A549 (cell line): ENCODE measurements at places on chromosomes 7 and 10.
A peak's percentile ranks its signal among the peaks of the same experiment; 100 is the strongest.

GRCh38 chr7:158494162-158494586, 93.4 kb downstream of the PTPRN2 start:
- DNase-seq: no peak

- no peak for DNase-seq
Observed at GRCh38 chr10:117477211-117477947, 65.2 kb upstream of the EMX2 start.

DNA sequence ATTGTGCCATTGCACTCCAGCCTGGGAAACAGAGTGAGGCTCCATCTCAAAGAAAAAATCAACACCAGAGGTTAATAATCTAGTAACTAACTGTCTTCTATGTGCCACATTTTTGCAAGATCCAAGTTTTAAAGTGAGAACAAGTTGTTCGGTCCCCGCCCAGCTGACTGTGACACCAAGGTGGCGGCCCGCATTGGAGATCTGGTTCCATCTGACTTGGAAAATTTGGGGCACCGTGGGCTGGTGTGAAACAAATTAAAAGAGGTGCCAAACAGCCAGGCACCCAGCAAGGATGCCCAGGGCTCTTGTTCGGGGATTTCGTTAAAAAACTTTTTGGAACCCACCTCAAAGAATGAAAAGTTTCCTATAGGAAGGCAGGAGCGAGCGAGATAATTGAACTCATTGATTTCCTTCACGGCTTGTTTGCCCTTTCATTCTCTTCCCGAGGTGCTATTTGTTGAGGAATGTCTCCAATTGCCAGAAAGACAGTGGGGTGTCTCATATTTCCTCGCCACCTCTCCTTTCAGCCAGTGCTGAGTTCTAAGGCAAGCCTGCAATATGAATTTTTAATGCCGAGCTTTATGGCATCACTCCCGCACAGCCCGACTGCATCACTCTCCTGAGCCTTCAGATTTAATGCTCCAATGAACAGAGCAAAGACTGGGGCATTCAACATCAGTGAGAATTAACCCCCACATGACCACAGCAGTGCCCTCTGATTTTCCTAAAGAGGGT, 156.9 kb upstream of the SH2B2 start:
- no peak for DNase-seq

- no peak for DNase-seq
Observed at GRCh38 chr10:71462062-71462935, 65.6 kb downstream of the CDH23 start.

DNA sequence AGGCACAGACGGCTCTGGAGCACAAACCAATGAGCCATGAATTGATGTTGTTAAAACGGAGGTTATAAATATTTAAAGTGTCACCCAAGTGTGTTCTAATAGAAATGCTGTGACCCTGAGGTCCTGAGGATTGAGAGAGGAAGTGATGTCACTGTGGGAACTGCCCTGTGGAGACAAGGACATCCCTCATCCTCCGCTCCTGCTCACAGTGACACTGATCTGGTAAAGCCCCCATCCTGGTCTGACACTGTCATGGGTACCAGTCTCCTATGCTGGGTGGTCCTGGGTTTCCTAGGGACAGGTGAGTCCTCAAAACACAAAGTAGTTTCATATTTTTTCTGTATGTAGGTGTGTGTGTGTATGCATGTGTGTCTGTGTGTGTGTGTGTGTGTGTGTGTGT, 237.9 kb upstream of the PRSS1 start:
- DNase-seq: no peak

GRCh38 chr7:7321681-7322080, 139.3 kb downstream of the C1GALT1 start:
- DNase-seq: peak; percentile 29

GRCh38 chr7:44064791-44065430, 456 bp downstream of the PGAM2 start:
- no peak for DNase-seq

GRCh38 chr10:71700731-71701368, 18.7 kb downstream of the C10orf105 start:
- DNase-seq: no peak

DNA sequence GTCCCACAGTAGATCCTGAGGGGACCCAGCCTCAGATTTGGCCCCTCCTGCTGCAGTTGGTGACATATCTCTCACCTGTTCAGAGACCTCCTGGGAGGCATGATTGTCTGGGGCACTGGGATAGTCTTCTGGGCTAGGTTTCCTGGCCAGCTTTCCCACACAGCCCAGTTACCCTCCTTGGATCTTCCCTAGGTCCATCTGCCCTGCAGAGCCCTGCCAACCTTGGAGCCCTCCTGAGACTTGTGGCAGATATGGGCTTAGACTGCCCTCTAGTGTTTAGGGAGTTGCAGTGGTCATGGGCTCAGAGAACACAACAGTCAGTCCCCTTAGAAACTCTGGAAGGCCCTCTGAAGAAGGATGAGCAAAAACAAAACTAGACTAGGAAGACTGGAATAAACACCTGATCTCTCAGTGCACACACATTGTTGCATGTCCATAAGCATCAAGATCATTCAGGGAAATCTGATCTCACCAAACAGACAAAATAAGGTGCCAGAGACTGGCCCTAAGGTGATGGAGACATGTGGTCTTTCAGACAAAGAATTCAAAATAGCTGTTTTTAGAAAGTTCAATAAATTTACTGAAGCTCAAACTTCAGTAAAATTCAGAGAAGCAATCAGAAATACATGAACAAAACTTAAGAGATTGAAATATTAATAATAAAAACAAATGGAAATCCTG, 324.6 kb downstream of the ATRNL1 start:
- DNase-seq: peak; percentile 54

- no peak for DNase-seq
Observed at GRCh38 chr7:119090851-119091250, 866.3 kb downstream of the ANKRD7 start.

DNA sequence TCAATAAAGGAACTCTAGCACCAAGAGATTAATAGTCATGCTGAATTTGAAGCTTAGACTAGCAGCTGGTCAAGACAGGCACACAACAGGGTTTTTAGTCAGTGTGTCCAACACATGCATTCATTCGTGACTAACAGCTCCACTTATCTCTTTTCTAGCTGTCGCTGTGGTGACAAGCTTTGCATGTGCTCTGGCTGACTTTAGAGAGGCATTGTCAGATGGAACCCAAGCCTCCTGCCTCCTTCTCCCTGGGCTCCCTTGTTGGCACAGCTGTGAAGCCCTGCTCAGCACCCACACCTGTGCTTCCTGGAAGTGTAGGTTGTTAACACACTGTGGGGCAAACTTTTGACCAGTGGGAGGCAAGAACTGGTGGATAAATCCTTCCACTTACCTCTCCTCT, 9.8 kb upstream of the AGK start:
- DNase-seq: no peak

GRCh38 chr10:53115660-53116059, 343.1 kb upstream of the MBL2 start:
- DNase-seq: no peak

GRCh38 chr10:49038711-49039110, 76.6 kb downstream of the VSTM4 start:
- DNase-seq: no peak

GRCh38 chr7:134693256-134693655, 46.6 kb downstream of the BPGM start:
- DNase-seq: no peak

- no peak for DNase-seq
Observed at GRCh38 chr7:80216996-80217842, 82.6 kb downstream of the GNAI1 start.

GRCh38 chr7:151377406-151377805, 32.4 kb downstream of the WDR86 start:
- DNase-seq: no peak

- DNase-seq: peak; percentile 73
Observed at GRCh38 chr7:22782616-22783232, 39.9 kb downstream of the TOMM7 start.

DNA sequence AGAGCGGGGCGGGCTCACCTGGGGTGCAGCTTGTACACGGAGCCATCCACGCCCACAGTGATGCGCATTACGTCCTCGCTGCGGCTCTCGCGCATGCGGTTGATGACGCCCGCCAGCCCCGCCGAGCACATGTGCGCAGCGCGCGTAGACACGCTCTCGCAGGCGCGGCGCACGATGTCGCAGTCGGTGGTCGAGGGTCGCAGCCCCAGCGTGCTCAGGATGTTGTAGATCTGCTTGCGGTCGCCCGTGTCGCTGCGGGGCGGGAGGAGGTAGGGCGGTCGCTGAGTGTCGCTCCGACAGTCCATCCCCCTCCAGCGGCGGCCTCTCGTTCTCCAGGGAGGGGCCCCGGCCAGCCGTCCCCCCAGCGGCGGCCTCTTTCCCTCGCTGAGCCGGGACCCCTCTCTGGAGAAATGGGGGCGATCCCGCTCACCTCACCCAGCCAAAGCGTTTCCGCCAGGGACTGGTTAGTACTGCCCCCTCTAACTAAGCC, 4.4 kb upstream of the MYL7 start:
- DNase-seq: no peak

DNA sequence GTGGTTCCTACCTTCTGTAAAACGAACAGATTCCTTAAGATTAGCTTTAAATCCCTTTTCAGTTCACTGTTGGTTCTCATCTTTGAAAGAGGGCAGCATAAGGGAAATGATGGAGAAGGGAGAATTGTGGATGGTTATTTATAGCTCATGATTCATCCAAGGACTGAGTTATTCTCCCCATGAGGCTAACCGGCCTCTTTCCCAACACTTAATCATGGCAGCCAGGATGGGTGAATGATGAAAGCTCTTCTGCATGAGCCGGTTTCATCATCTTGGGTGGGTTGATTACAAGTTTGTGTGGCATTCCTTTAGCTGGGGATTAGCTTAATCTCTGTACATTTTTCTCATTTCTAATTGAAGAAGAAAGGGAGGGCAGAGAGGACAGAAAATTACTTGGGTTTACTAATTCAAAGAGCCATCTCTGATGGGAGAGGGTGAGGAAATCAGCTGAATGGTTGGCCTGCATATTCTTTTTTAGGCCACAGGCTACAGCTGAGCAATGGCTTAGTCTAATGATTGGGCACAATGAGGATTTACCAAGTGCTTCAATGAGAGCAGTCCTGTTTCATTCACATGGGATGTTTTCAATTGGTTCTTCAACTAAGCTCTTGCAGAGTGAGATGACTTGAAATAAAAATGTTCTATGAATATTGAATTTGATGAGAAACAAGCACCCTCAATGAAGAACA, 250.0 kb downstream of the BMPER start:
- DNase-seq: peak; percentile 56

DNA sequence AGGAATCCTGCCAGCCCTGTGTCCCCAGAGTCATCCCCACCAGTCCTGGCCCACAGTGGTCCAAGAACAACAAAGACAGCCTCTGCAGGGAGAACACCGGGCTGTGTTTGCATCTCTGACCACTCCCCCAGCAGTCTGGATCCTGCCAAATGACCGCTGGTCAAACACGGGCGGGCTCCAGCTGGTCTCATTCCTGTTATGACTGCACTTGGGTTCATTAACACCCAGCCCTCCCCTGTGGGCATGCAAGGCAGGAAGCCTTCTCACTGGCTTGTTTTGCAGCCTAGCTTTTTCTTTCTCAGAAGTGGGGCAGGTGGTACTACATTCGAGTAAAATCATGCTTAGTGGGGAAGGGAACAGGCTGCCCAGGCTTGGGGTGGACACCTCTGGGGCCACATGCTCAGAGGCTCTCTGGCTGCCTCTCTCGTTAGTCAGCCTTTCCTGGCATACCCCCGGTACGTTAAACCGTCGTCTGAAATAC, 190.0 kb downstream of the PLXNA4 start:
- no peak for DNase-seq

DNA sequence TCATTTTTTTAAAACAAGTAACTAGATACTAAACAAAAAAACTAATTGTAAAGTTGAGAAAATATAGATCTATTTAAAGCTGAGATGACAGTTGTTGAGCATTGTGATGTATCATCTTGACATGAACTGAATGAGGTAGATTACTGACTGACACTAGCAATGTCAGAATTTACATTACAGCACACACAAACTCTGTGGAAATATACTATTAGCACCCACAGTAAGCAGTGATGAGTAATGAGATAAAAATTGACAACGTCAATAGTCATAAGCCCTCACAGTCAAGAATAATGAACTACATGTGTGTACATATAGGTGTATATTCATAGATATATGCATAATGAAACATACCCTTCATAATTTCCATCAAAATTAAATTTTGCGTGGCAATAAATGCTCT, 368.4 kb downstream of the TFEC start:
- DNase-seq: no peak

GRCh38 chr7:85566095-85566794, 379.4 kb upstream of the SEMA3D start:
- no peak for DNase-seq

GRCh38 chr10:12243864-12244620, 48.1 kb downstream of the CDC123 start:
- DNase-seq: no peak

DNA sequence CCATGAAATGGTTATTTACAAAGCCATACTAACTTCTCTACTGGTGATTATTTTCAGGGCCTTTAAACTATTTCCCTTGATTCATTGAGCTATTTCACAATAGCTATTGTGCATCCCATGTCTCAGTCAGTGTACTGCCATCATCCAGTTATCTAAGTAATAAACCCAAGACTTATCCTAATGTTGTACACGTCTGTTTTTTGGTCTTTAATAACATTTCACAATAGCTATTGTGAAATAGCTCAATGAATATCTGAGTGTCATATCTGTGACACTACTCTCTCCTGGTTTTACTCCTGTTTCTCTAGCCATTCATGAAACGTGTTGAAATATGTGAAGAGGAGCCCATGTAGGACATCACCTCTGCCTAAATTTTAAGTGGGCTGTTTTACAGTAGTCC, 36.5 kb upstream of the TMEM140 start:
- no peak for DNase-seq

DNA sequence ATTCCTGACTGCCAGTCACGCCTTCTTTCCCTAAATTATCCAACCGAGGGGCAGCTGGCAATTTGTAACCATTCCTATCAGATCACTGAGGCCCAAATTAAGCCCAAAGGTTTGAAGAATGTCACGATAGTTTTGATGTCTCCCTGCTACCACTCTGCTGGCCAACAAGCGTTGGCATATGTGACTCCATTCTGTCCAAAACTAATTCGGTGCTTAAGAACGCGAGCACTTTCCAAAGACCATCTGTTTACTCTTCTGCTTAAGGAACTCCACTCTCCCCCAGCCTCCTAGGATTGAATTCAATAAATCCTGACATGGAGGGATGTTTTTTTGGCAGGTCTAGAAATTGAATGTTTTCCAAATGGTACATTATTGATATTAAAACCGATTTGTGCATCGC, 131.5 kb upstream of the CTBP2 start:
- DNase-seq: no peak

DNA sequence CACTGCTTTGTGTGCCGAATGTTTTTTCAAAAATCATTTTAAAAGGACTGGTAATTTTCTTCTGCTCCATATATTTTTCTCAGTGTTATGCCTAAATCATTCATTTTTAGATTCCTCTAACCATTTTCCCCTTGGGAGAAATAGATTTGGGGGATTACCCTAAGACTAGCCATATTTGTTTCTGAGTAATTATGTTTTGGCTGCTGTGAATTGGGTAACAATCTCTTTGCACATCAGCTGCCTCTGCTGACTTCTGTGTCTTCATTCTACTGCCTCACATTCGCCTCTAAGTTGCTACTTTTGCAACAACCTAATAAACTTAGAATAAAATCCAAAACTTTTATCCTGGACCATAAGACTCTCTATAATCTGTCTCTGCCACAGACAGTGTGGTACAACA, 18.5 kb upstream of the MRC1 start:
- no peak for DNase-seq
